ENCODE measurements at places on chromosomes 13 and 19. TPM values are rescaled to one million over a fixed set of nuclear protein-coding genes. Genes with fewer than 3 reads are reported as not detected.

The IGFLR1 gene
- 13.3 TPM for total RNA-seq

The ACP7 gene
- total RNA-seq, result 0.06 TPM

The SIGLECL1 gene
- not detected for total RNA-seq

The ZNF546 gene
- 3.2 TPM for total RNA-seq

The SBK2 gene
- 1.3 TPM for total RNA-seq

The ZNF579 gene
- total RNA-seq, result 28.4 TPM

The COG3 gene
- 11.6 TPM for total RNA-seq

The TMEM86B gene
- total RNA-seq, result 5.3 TPM

The MYCBP2 gene
- total RNA-seq, result 17.3 TPM

The RNF225 gene
- total RNA-seq, result not detected

The PSG4 gene
- 0.71 TPM for total RNA-seq

The TNFSF9 gene
- total RNA-seq, result 3.9 TPM

The FCAR gene
- total RNA-seq, result not detected

The NEK3 gene
- total RNA-seq, result 6.7 TPM

The PLVAP gene
- not detected for total RNA-seq

The ZNF440 gene
- 0.12 TPM for total RNA-seq

The RASAL3 gene
- not detected for total RNA-seq

The RFPL4A gene
- total RNA-seq, result 0.53 TPM

The APOE gene
- 13.6 TPM for total RNA-seq

The GJB2 gene
- 0.91 TPM for total RNA-seq

The FFAR2 gene
- total RNA-seq, result not detected

The MYH14 gene
- total RNA-seq, result 6.4 TPM

The PRODH2 gene
- 0.57 TPM for total RNA-seq

The SHC2 gene
- 0.80 TPM for total RNA-seq

The ZNF90 gene
- total RNA-seq, result not detected

The PSG1 gene
- 0.30 TPM for total RNA-seq

The MYO1F gene
- 0.31 TPM for total RNA-seq

The MAP4K1 gene
- total RNA-seq, result 0.85 TPM

The GIPR gene
- 3.2 TPM for total RNA-seq

The NHLRC3 gene
- total RNA-seq, result 5.9 TPM

The MTUS2 gene
- total RNA-seq, result not detected

The CDC37 gene
- total RNA-seq, result 178 TPM

The PGLYRP1 gene
- not detected for total RNA-seq

The LRRC4B gene
- 0.97 TPM for total RNA-seq

The LILRB5 gene
- 0.05 TPM for total RNA-seq

The CGB8 gene
- total RNA-seq, result 1.9 TPM

The ZNF677 gene
- not detected for total RNA-seq

The PLPP2 gene
- 81.0 TPM for total RNA-seq
